ENCODE measurements at places on chromosomes 12 and 14. TPM values are rescaled to one million over a fixed set of nuclear protein-coding genes. Genes with fewer than 3 reads are reported as not detected.

Gene LGMN
- total RNA-seq = 50.7 TPM

Gene NYNRIN
- 13.8 TPM for total RNA-seq

Gene IFNG
- total RNA-seq = not detected

Gene AQP2
- total RNA-seq = not detected

Gene ISM2
- total RNA-seq = 1.8 TPM

Gene GPX2
- not detected for total RNA-seq

Gene CDK4
- total RNA-seq = 60.4 TPM

Gene VIPAS39
- total RNA-seq = 26.3 TPM

Gene PTPRR
- 22.1 TPM for total RNA-seq

Gene AKAP3
- total RNA-seq = 3.7 TPM

Gene MYO1H
- 1.4 TPM for total RNA-seq

Gene CPNE6
- 16.8 TPM for total RNA-seq

Gene CIDEB
- 2.8 TPM for total RNA-seq

Gene TEX52
- total RNA-seq = not detected

Gene ZNF891
- 9.5 TPM for total RNA-seq

Gene TBX3
- 7.6 TPM for total RNA-seq

Gene TESPA1
- not detected for total RNA-seq

Gene GPR135
- 6.2 TPM for total RNA-seq

Gene RNASE7
- not detected for total RNA-seq

Gene CFAP251
- 12.9 TPM for total RNA-seq

Gene GTF2H3
- total RNA-seq = 32.5 TPM

Gene KRT85
- not detected for total RNA-seq

Gene SLC2A14
- total RNA-seq = 0.23 TPM

Gene NUAK1
- total RNA-seq = 26.8 TPM

Gene SRGAP1
- total RNA-seq = 24.7 TPM

Gene CSRP2
- 38.3 TPM for total RNA-seq

Gene AJUBA
- total RNA-seq = 7.2 TPM

Gene RND1
- total RNA-seq = 26.1 TPM

Gene AICDA
- total RNA-seq = not detected

Gene ACOT6
- not detected for total RNA-seq

Gene CD69
- 1.2 TPM for total RNA-seq

Gene ENDOU
- total RNA-seq = not detected

Gene ANGEL1
- total RNA-seq = 12.2 TPM

Gene DHRS2
- total RNA-seq = 0.92 TPM

Gene CLEC2A
- not detected for total RNA-seq

Gene LIN7A
- total RNA-seq = 60.0 TPM

Gene TPH2
- 2.1 TPM for total RNA-seq

Gene MYF5
- not detected for total RNA-seq

Gene TMEM63C
- 12.7 TPM for total RNA-seq

Gene CMA1
- total RNA-seq = not detected

Gene RFX4
- 16.8 TPM for total RNA-seq

Gene CCDC177
- 5.3 TPM for total RNA-seq

Gene PIK3C2G
- under 0.01 TPM for total RNA-seq

Gene PTHLH
- total RNA-seq = 2.1 TPM

Gene KIF21A
- 185 TPM for total RNA-seq

Gene GUCY2C
- total RNA-seq = not detected

Gene TAS2R31
- 8.1 TPM for total RNA-seq

Measured in diencephalon (tissue), 1 donor.